MCF 10A (cell line): ENCODE measurements at places on chromosomes 6 and 20.

DNA sequence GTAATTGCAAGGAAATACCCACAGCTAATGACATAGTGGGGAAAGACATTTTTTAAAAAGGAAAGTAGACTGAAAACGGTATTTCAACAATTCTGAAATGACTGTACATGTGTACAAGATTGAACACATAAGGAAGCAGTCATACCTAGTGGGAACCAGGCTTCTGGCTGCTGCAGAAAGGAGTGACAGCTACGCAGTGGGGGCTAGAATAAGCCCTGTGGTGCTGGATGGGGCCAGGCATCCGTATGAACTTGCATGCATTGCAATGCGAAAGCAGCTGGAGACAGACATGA lies 54.9 kb upstream of the GPR31 start:
- no peak overlapping the region for H3K4me3 ChIP-seq
- DNase-seq = no peak

GRCh38 chr20:63778857-63779256 lies 39.3 kb downstream of the SLC2A4RG start:
- H3K36me3 ChIP-seq = no peaks in the 10 kb centered on the region
- no peak for DNase-seq
- H3K4me3 ChIP-seq = no peak overlapping the region
- peaks cover 9% of the 10 kb centered on the region for H3K4me1 ChIP-seq
- no peak overlapping the region for H3K27ac ChIP-seq
- H3K27me3 ChIP-seq = no peaks in the 10 kb centered on the region

DNA sequence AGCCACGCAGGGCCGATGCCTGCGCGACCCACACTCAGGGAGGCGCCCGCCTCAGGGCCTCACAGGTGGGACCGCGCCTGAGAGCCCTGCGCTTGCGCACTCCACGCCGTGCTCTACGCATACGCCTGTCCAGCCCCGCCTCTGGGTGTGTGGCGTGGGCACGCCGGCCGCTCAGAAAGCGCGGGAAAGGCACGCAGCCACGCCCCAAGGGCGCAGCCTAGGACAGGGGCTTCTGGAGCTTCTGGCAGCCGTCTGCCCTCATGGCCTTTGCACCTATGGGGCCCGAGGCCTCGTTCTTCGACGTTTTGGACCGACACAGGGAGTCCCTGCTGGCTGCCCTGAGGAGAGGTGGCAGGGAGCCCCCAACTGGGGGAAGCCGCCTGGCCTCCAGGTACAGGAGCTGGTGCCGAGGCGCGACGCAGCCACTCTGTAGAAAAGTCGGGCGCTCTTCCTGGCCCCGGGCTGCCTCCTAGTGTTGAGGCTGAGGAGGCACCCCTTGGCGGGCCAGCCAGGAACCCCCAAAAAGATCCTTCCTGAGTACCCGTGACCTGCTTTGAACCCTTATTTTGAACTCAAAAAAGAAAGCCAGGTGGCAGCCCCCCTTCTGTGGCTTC lies at the start of gene SPO11:
Gene SPO11, plus strand, starts transcription at position 196 of the 614 bp plus-strand sequence. Its CDS starts 65 bp downstream, at position 261.
- no peak within 1 kb of the TSS for H3K27ac ChIP-seq
- no peak for DNase-seq
- peaks cover 18% of the 10 kb centered on the region for H3K27me3 ChIP-seq
- H3K4me3 ChIP-seq = no peak within 1 kb of the TSS
- H3K36me3 ChIP-seq = no peaks in the 10 kb centered on the region

GRCh38 chr20:6029538-6029937 lies 24.3 kb downstream of the LRRN4 start:
- H3K4me1 ChIP-seq = peaks cover 28% of the 10 kb centered on the region
- peaks cover 56% of the 10 kb centered on the region for H3K36me3 ChIP-seq
- H3K27me3 ChIP-seq = no peaks in the 10 kb centered on the region

GRCh38 chr20:23371496-23371895 lies 9.5 kb downstream of the GZF1 start:
- no peaks in the 10 kb centered on the region for H3K27me3 ChIP-seq
- H3K4me1 ChIP-seq = peaks cover 12% of the 10 kb centered on the region
- H3K36me3 ChIP-seq = peaks cover 87% of the 10 kb centered on the region
- H3K4me3 ChIP-seq = no peak overlapping the region
- no peak overlapping the region for H3K27ac ChIP-seq
- DNase-seq = no peak

- no peak for DNase-seq
- H3K36me3 ChIP-seq = no peaks in the 10 kb centered on the region
- H3K27ac ChIP-seq = no peak overlapping the region
- no peak overlapping the region for H3K4me3 ChIP-seq
- peaks cover 8% of the 10 kb centered on the region for H3K4me1 ChIP-seq
- no peaks in the 10 kb centered on the region for H3K27me3 ChIP-seq
Measured at GRCh38 chr20:43799150-43799711, 72.4 kb upstream of the GTSF1L start.

DNA sequence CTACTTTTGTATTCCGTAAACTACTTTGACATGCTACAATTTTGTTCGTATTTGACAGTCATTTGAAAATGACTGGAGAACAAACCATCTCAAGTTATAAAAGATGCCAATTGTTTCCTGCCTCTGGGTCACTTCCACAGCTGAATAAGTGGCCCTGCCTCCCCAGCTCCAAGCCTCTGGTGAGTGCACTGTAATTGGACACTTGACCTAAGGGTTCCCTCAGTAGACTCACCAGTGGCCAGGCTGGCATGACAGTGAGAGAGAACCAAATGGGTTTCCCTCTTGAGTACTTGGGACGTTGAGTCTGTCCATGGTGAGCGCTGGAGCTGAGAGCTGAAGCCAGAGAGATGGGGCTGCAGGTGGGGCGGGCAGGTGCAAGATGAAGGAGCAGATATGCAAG lies 57.1 kb downstream of the SLC35D3 start:
- no peak overlapping the region for H3K27ac ChIP-seq
- DNase-seq = no peak
- no peaks in the 10 kb centered on the region for H3K36me3 ChIP-seq
- no peaks in the 10 kb centered on the region for H3K27me3 ChIP-seq
- no peak overlapping the region for H3K4me3 ChIP-seq
- H3K4me1 ChIP-seq = peaks cover 7% of the 10 kb centered on the region

DNA sequence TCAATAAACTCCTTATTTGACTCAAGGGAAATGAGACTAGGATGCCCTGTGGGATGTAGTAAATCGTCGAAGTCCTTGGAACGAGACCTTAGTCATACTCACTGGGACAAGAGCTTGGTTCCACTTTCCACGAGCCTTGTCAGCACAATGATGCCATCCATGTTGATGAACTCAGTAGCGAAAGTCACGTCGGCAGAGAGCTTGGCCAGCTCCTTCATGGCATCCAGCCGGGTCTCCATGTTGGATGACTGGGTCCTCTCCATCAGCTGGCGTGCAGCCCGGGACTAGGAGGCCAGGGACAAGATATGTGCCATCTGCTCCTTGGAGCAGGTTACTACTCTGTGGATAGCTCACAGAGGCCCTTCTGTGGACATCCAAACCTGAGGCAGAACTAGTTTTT lies 17.5 kb downstream of the ELMO2 start:
- no peak overlapping the region for H3K27ac ChIP-seq
- DNase-seq = no peak
- no peaks in the 10 kb centered on the region for H3K4me1 ChIP-seq
- H3K36me3 ChIP-seq = peaks cover 53% of the 10 kb centered on the region
- no peak overlapping the region for H3K4me3 ChIP-seq

DNA sequence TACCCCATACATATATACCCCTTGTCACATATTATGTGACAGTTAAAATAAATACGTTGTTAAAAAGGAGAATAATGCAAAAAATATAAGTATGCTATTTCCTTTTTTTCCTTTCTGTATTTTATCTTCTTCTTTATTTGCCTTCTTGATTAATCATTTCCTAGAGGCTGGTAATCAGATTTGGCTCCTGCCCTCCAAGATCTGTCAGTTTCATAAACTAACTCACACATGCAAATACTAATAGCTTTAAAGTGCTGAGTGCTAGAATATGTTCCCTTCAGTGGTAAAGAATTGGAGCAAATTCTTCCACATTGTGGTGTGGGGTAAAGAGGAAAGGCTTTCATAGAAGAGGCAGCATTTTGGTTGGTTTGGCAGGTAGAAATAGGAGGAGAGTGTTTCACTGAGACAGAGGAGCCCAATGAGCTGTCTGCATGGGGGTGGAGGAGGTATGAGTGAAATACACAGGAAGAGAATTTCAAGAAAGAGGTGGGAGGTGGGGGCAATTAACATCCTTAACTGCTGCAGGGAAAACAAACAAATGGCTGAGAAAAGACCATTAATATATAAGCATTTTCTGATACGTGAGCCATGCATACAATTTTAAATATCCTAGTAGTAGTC lies 523.9 kb downstream of the BMP2 start:
- H3K27me3 ChIP-seq = no peaks in the 10 kb centered on the region
- H3K4me1 ChIP-seq = no peaks in the 10 kb centered on the region
- no peak for DNase-seq
- no peak overlapping the region for H3K27ac ChIP-seq
- no peaks in the 10 kb centered on the region for H3K36me3 ChIP-seq

GRCh38 chr6:30129265-30130178 lies 6.4 kb upstream of the TRIM40 start:
- H3K4me1 ChIP-seq = peaks cover 20% of the 10 kb centered on the region
- H3K4me3 ChIP-seq = no peak overlapping the region
- peak; percentile 36 for DNase-seq
- no peaks in the 10 kb centered on the region for H3K36me3 ChIP-seq

GRCh38 chr6:155498370-155498769 lies 42.7 kb upstream of the NOX3 start:
- H3K36me3 ChIP-seq = no peaks in the 10 kb centered on the region
- no peak overlapping the region for H3K27ac ChIP-seq
- no peaks in the 10 kb centered on the region for H3K27me3 ChIP-seq
- H3K4me3 ChIP-seq = no peak overlapping the region
- H3K4me1 ChIP-seq = peaks cover 9% of the 10 kb centered on the region
- DNase-seq = no peak

GRCh38 chr6:166441325-166442078 lies 58.8 kb upstream of the MPC1 start:
- H3K27ac ChIP-seq = no peak overlapping the region
- no peaks in the 10 kb centered on the region for H3K27me3 ChIP-seq
- no peaks in the 10 kb centered on the region for H3K4me1 ChIP-seq

DNA sequence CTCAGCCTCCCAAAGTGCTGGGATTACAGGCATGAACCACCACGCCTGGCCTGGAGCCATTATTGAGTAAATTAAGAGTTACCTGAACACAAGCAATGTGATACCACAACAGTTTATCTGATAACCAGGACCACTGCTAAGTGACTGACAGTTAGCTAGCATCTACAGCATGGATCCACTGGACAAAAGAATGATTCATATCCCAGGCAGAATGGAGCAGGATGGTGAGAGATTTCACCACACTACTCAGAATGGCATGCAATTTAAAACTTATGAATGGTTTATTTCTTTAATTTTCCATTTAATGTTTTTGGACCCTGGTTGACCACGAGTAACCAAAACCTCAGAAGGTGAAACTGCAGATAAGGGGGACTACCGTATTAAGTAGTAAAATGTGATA lies 48.6 kb downstream of the RALGAPA2 start:
- no peaks in the 10 kb centered on the region for H3K27me3 ChIP-seq
- H3K27ac ChIP-seq = no peak overlapping the region
- peak; percentile 3 for DNase-seq
- no peak overlapping the region for H3K4me3 ChIP-seq
- H3K36me3 ChIP-seq = peaks cover 6% of the 10 kb centered on the region

DNA sequence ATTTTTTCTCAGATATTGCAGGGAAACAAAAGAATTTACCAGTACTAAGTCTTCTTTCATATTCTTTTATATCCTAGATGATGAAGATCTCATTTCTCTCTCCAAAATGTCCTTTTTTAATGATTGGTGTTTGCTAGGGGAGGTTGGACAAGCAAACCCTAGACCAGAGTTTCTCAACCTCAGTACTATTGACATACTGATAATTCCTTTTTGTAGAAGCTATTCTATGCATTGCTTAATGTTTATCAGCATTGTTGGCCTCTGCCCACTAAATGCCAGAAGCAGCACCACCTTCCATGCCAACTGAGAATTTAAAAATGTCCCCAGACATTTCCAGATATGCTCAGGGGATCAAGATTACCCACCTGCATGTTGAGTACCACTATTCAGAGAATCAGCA lies 14.4 kb upstream of the TFAP2B start:
- no peaks in the 10 kb centered on the region for H3K4me1 ChIP-seq
- H3K4me3 ChIP-seq = no peak overlapping the region
- H3K27me3 ChIP-seq = no peaks in the 10 kb centered on the region
- H3K36me3 ChIP-seq = no peaks in the 10 kb centered on the region
- no peak overlapping the region for H3K27ac ChIP-seq
